Jurkat, Clone E6-1 (cell line): ENCODE measurements at places on chromosomes 6 and 20.

- no peak for DNase-seq
Observed at GRCh38 chr20:38870733-38871559, 55.3 kb upstream of the FAM83D start.

DNA sequence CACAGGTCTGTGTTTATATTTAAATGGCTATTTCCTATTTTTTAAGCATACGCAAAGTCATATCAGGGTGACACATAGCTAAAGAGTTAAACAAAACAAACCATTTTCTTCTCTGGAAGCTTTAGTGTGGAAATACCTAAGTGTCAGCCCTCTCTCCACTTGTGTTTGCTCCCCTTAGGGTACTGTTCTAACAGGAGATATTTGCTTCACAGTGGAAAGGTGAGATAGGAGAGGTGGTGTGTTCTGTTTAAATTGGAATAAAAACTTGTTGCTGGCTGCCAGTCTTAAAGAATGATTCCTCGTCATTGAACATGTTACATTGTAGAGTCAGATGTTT is 18.9 kb downstream of the PHACTR2 start:
- no peak for DNase-seq

DNA sequence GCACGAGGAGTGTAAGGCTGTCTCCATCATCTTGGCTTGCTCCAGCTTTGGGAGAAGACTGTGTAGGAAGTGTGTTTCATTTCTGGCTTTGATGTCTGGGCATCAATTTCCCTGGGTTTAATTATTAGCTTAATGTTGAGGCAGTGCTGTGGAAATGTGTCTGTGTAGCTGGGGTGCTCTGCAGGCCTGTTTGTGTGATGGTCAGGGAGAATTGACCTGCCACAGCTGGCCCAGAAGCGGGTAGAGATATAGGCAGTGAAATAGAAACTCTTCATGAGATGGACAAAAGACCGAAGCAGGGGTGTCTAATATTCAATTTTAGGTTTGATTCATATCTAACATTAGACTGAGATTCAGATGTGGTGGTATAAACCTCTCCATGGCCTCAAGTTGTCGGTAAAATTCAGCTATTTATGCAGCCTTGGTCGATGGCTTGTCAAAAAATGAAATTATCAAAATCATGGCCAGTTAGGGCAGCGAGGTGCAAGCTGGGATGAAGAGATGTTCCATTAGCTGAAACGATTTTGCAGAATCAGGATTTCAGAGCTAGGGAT is 95.3 kb upstream of the SNX9 start:
- no peak for DNase-seq

- DNase-seq: peak; percentile 17
Observed at GRCh38 chr6:64280569-64280968, 645.0 kb downstream of the PHF3 start.
